Thoracic aorta endothelial cell (primary cell): ENCODE measurements at places on chromosomes 1 and 21. TPM values are rescaled to one million over a fixed set of nuclear protein-coding genes. Genes with fewer than 3 reads are reported as not detected.

The PIK3CD gene
- total RNA-seq: 6.3 and 6.7 TPM in 2 replicates

The BRDT gene
- not detected in 2 replicates for total RNA-seq

The MFAP2 gene
- total RNA-seq: 13.6 and 14.6 TPM in 2 replicates

The UBE2U gene
- not detected in 2 replicates for total RNA-seq

The FABP3 gene
- total RNA-seq: not detected in 2 replicates

The FCMR gene
- 0.14 TPM in 1 of 2 replicates, not detected in the other for total RNA-seq

The NUDT4B gene
- 76.2 and 91.2 TPM in 2 replicates for total RNA-seq

The PITHD1 gene
- 31.3 and 40.0 TPM in 2 replicates for total RNA-seq

The ASAP3 gene
- 5.2 and 9.7 TPM in 2 replicates for total RNA-seq

The RHEX gene
- total RNA-seq: not detected in 2 replicates

The PCSK9 gene
- total RNA-seq: 0.07 TPM in 1 of 2 replicates, not detected in the other

The AKT3 gene
- 87.8 and 92.4 TPM in 2 replicates for total RNA-seq

The LAMB3 gene
- total RNA-seq: 3.3 and 3.7 TPM in 2 replicates

The EDARADD gene
- not detected in 2 replicates for total RNA-seq

The CEP104 gene
- total RNA-seq: 33.6 and 41.5 TPM in 2 replicates

The OR2T29 gene
- not detected in 2 replicates for total RNA-seq

The OR14A16 gene
- total RNA-seq: not detected in 2 replicates

The TTC34 gene
- total RNA-seq: 0.13 and 0.14 TPM in 2 replicates

The FCGR1A gene
- total RNA-seq: not detected in 2 replicates

The DFFA gene
- total RNA-seq: 54.3 and 62.4 TPM in 2 replicates

The FCRLB gene
- 0.66 and 1.0 TPM in 2 replicates for total RNA-seq

The TMEM52 gene
- total RNA-seq: 0.66 and 1.7 TPM in 2 replicates

The S100A16 gene
- 530 TPM in 2 replicates for total RNA-seq

The S100A2 gene
- total RNA-seq: 2.4 and 3.1 TPM in 2 replicates

The KRTAP20-1 gene
- not detected in 2 replicates for total RNA-seq

The CLCA4 gene
- not detected in 2 replicates for total RNA-seq

The SLAMF9 gene
- not detected in 2 replicates for total RNA-seq

The SYT14 gene
- 1.2 and 1.4 TPM in 2 replicates for total RNA-seq

The ANXA9 gene
- total RNA-seq: not detected in 2 replicates

The SSU72 gene
- total RNA-seq: 84.0 and 84.4 TPM in 2 replicates

The CYP4Z1 gene
- total RNA-seq: not detected in 2 replicates

The JTB gene
- total RNA-seq: 105 and 116 TPM in 2 replicates

The F11R gene
- total RNA-seq: 110 and 113 TPM in 2 replicates
